ENCODE measurements at places on chromosomes 5 and 9.
A peak's percentile ranks its signal among the peaks of the same experiment; 100 is the strongest.

DNA sequence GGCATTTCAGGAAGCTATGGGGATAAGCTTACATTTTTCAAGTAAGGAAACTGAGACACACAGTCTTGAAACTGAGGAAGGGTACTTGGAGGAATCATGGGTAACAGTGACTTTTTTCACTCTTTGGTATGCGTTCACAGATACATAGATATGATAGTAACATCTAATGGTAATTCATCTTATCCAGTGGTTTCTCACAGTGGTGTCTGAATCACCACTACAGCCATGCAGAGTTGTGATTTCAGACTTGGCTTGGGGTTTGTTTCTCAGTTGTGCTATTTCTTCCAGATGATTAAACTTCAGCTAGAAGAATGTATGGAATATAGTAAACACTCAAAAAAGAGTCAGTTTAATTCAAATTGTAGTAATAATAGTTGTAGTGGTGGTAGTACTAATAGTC lies 239.1 kb upstream of the NUDT12 start:
- DNase-seq, result no peak

- peak; percentile 30 for DNase-seq
Observed at GRCh38 chr5:175652741-175653663, 4.9 kb upstream of the HRH2 start.

GRCh38 chr5:6492934-6493333 lies 44.3 kb downstream of the UBE2QL1 start:
- no peak for DNase-seq

DNA sequence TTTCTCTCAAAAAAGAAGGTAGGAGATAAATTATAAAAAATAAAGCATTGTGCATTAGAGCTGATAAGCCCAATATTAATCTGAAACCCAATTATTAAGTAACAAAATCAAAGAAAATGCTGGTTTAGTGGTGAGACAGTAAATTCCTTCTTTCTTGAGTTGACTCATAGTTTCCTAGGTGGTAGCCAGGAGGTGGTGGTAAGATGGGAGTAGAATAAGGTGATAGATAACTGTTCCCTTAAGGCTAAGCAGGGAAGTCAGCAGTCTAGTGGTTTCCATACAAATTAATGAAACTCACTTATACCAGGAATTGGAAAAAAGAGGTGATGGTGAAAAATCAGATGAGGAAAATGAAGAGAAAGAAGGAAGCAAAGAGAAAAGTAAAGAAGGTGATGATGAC lies 23.2 kb downstream of the LYSMD3 start:
- DNase-seq, result no peak

- DNase-seq, result no peak
Observed at GRCh38 chr9:35731415-35732184, 395 bp downstream of the TLN1 start.

DNA sequence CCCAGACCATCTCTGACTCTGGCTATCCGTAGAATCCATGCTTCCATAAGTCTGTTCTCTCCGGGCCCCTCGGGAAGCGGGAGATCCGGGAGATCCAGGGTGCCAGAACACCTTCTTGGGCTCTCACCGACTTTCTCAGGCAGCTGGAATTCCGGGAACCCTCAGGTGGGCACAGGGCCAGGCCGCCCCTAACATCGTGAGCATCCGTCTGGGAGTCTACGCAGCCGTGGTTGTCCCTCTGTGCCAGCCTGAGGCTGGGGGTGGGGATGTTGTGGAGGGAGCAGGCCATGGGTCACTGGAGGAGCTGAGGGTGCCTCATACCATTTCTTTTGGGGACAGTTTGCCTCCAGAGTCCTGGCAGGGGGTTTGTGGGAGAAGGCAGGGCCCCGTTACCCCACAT lies 92.3 kb upstream of the COL5A1 start:
- DNase-seq, result no peak

GRCh38 chr5:72067682-72068470 lies 39.4 kb upstream of the MAP1B start:
- DNase-seq, result no peak

GRCh38 chr9:93011114-93011513 lies 47.4 kb upstream of the SUSD3 start:
- no peak for DNase-seq

DNA sequence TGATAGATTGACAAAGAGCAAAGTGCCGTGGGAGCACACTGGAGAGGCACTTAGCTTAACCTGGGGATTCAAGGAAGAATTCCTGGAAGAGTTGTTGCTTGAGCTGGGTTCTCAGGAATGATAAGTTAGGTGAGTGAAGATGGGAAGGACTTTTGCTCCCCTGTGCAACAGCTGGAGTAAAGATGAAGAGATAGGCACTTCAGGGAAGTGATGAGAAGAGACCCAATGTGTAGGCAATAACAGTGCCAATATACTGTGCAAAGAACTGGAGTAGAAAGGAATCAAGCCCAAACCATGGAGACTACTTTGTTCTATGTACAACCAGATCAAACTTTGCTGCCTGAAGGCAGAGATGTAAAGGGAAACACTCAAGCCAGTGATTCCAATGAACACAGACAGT lies 92.2 kb downstream of the ADGRV1 start:
- no peak for DNase-seq

DNA sequence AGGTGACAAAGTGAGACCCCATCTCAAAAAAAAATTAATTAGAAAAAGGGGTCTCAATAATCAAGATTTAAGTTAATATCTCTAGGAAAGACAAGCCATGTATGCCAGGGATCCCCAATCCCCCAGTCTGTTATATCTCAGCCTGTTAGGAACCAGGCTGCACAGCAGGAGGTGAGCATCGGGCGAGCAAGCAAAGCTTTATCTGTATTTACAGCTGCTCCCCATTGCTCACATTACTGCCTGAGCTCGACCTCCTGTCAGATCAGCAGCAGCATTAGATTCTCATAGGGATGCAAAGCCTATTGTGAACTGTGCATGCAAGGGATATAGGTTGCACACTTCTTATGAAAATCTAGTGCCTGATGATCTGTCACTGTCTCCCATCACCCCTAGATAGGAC lies 116.8 kb downstream of the TARS1 start:
- DNase-seq, result no peak
